ENCODE measurements at places on chromosomes 11 and 22. TPM values are rescaled to one million over a fixed set of nuclear protein-coding genes. Genes with fewer than 3 reads are reported as not detected.

GRCh38 chr11:61736310-61736709 is 16.1 kb upstream of the MYRF start:
- DNase-seq: no peak

DNA sequence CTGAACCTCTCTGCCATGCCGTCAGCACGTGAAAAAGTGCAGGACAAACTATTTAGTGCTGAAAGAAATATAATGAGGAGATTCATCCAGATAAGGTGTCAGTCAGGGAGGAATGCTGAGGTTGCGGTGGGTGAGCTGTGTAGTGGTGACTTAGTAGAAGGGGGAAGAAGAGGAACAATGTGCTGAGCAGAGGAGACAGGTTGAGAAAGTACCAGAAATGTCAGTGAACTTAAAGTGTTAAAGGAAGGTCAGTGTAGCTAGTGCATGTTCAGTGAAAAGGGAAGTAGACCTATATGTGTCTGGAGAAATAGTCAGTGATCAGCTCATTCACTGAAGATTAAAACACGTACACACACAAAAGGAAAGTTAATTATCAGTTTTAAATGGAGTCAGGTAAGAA is 237.6 kb upstream of the CCDC179 start:
- no peak for DNase-seq

APOL1 gene
- 27.0 TPM for total RNA-seq

DNA sequence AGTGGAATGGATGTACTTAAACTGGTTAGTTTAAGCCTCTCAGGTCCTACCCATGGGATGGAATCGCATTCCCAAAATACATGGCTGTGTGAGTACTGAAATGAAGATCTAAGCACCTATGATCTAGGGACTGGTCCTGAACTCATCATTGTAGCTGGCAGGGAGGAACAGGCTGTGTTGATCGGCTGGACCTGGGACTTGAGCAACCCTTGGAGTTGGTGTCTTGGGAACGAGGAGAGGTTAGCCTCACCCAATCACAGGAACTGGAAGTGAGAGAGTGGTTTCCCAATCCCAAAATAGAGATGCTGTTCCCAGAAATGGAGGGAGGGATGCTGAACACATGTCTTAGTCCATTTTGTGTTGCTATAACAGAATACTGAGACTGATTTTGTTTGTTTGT is 16.4 kb upstream of the ASCC2 start:
- DNase-seq: no peak

Measured in PC-9 (cell line).